NCI-H774 (cell line): ENCODE measurements at places on chromosomes 6 and 20.

DNA sequence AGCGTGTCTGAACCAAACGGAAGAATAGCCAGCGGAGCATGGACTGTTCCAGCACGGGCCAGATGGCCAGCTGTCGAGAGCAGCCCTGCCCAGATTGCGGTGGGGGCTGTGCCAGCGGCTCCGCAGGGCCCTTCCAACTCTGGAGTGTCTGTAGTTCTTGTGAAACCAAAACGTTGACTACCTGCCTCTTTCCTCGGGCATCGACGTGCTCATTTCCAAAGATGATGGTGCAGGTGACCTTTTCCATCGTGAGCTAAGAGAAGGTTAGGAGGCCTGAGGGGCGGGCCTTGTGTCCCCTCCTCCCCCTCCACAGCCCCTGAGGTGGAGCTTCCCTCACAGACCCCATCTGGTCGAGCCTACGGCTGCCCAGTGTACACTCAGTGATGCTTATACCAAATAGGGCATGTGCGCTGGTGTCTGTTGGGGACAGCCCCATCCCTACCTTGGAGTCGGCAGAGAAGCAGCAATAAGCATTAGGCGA lies 12.9 kb upstream of the C20orf144 start:
- DNase-seq, result peak; percentile 23

DNA sequence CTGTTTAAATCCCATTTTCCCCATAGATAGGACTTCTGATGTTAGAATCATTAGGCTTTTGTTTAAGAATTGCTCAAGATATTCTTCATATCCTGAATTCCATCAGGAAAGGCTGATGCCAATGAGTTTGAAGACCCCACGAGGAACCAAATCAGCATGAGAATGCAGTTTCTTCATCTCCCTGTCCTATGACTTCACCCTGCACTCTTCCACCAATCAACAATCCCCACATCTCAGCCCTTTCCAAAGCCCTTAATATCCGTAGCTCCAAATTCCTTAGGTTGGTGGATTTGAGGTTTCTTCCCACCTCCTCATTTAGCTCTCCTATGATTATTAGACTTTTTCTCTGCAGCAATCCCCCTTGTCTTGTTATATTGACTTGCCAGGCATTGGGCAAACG lies 88.3 kb upstream of the PRND start:
- DNase-seq, result no peak

- no peak for DNase-seq
Observed at GRCh38 chr6:32977272-32977952, 9.0 kb downstream of the BRD2 start.

- DNase-seq, result no peak
Observed at GRCh38 chr6:105997482-105997881, 88.7 kb upstream of the PRDM1 start.

DNA sequence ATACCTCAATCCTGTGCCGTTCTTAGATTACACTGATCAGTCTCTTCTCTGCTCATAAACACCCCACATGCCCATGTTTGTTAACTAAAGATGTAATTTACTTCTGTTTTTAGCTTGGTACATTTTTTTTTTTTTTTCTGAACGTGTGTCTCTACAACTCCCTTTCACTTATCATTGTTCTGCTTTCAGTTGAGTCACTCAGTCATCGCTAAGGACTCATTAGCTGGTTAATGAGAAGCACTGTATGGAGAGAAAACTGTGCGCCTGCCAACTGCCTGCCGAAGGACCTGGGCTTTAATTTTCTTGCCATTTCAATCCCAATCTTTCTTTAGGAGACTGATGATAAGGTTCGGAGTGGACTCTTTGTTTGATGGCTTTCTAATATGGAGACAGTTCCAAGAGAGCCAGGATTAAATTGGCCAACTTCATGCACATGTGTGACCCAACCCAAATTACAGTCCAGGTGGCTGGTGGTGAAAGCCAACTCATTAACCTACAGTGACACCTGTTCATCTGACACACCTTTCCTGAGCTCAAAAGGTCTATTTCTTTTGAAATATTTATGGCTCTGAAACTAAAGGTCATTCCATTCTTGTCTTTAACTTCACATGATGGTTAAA lies 334.1 kb downstream of the BCKDHB start:
- DNase-seq, result peak; percentile 92
